ENCODE measurements at places on chromosomes 1 and 21.

DNA sequence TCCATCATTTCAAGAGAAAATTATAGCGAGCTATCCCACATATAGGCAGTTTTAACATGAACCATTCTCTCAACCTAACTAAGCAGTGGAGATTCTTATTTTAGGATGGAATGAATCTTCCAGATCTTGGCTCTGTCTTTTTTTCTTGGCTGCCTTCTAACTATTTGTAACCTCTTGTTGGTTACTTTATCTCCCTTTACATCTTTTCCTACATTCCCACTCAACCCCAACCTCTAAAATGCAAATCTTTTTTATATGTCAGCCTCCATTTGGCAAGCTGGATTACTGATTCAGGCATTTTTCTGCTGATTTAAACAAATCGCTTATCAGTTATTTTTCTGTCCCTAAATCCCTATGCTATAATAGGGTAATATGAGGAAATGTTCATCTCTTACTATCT is 46.9 kb upstream of the LHX8 start:
- no peak for DNase-seq

GRCh38 chr21:35159881-35160280 is 110.8 kb upstream of the RUNX1 start:
- no peak for DNase-seq

GRCh38 chr1:170131984-170132383 is 13.8 kb upstream of the NTMT2 start:
- DNase-seq, result no peak

DNA sequence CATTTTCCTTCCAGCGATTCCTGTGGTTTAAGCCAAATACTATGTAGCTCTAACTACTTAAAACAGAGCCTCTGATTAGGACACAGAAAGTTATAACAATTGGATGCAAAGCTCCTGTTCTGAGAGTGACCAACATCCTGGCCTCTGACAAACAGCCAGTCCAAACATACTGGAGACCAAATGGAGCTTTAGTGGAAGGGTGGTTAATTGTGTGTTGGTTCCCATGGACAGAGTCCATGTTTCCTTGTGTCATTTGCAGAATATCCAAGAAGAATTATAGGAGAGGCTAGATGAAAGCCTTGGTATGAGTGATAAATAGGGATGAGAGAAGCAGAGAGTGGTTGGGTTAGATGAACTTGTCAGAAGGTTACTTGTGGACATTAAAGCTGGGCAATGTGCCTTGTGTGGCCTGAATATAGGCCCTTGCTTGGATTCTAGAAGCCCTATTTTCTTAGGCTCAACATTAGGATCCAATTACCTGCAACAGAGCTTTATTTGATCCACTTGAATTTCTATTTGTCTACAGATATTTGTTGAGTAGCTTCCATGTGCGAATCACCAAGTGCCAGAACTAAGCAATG is 180.5 kb upstream of the GORAB start:
- no peak for DNase-seq

- DNase-seq, result no peak
Observed at GRCh38 chr1:234875953-234876855, 252.4 kb downstream of the TOMM20 start.
